ENCODE measurements at places on chromosomes 12 and 14.

DNA sequence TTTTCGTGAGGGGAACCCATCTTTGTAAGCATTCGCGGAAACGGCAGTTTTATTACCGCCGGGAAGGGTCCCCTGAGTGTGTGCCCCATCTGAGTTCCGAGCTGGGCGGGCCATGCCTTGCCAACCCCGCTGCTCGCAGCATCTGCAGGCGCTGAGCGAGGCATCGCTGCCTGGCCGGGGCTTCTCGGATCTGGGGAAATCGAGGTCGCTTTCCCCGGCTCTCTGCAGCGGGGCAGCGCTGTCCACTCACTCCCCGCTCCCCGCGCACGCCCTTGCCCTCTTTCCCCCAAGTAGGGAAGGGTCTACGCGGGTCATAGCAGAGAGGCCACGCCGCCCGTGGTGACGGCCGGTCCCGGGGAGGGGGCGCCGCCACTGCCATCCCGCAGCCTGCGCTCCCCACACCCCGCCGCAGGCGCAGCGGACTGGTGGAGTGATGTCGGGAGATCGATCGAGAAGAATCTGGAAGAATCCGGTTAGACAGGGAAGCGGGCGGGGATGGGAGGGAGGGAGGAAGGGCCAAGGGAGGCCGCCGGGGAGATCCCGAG is 507 bp upstream of the FKBP4 start:
- no peak for DNase-seq

- no peak for DNase-seq
Observed at GRCh38 chr12:50103767-50104321, at the start of gene GPD1. GPD1 (plus strand) TSS chr12:50104008; CDS start chr12:50104051, 43 bp downstream.

DNA sequence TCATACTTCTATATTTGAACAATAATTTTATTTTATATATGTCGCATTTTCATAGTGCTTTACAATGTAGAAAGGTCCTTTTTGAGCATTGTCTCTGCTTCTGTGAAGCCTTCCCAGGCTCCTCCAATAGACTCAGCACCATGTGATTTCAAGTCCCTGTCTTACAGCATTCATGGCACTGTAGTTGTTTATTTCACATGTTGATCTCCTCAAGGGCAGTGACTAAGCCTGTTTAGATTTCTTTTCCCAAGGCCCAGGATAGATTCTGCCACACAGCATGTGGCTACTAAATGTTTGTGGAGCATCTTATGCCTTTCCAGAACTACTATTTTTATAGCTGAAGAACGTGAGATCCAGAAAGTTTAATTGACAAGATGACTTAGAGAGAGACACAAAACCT is 391.7 kb downstream of the TMEM117 start:
- DNase-seq, result no peak

- DNase-seq, result no peak
Observed at GRCh38 chr12:103829092-103829491, 11.9 kb downstream of the NT5DC3 start.

GRCh38 chr14:22521449-22522239 is 67.4 kb downstream of the DAD1 start:
- DNase-seq, result no peak

GRCh38 chr12:47894068-47894467 is 10.7 kb downstream of the VDR start:
- no peak for DNase-seq

DNA sequence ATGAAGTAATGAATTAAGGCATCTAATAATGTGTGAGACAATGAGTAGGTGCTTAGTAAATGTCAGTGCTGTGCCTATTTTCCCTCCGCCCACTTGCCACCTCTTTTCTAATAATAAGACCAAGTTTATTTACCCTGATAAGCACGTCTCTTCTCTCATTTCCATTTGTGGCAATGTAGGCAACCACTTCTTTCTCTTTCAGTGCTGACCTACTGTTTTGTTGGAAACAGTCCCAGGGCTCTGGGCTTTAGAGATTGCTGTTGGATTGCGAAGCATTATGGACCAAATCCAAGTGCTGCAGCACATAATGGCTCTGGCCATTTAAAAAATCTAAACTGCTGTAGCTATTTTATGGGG is 141.3 kb upstream of the PLEKHG7 start:
- DNase-seq, result no peak

- no peak for DNase-seq
Observed at GRCh38 chr14:103277931-103278330, 56.1 kb upstream of the EIF5 start.

GRCh38 chr12:62533755-62534107 is 67.1 kb downstream of the MON2 start:
- no peak for DNase-seq

- DNase-seq, result no peak
Observed at GRCh38 chr14:39145266-39145966, 24.7 kb downstream of the TRAPPC6B start.
